ENCODE measurements at places on chromosomes 7 and 10. TPM values are rescaled to one million over a fixed set of nuclear protein-coding genes. Genes with fewer than 3 reads are reported as not detected.

The ZNF680 gene
- total RNA-seq = 21.3 TPM

The ALOX5 gene
- 0.82 TPM for total RNA-seq

The LBX1 gene
- 0.15 TPM for total RNA-seq

The SYT15B gene
- 0.05 TPM for total RNA-seq

The IMPDH1 gene
- total RNA-seq = 114 TPM

The ATP5F1C gene
- total RNA-seq = 189 TPM

The IGF2BP3 gene
- 80.2 TPM for total RNA-seq

The ATOH7 gene
- 0.28 TPM for total RNA-seq

The TMEM184A gene
- total RNA-seq = 9.2 TPM

The ZNF488 gene
- total RNA-seq = 11.8 TPM

The CCDC126 gene
- total RNA-seq = 10.3 TPM

- no peak overlapping the region for H3K4me3 ChIP-seq
- no peaks in the 10 kb centered on the region for H3K4me1 ChIP-seq
- DNase-seq = no peak
- no peaks in the 10 kb centered on the region for H3K27me3 ChIP-seq
- no peaks in the 10 kb centered on the region for H3K36me3 ChIP-seq
Observed at GRCh38 chr7:144787127-144787526, 48.7 kb downstream of the TPK1 start.

DNA sequence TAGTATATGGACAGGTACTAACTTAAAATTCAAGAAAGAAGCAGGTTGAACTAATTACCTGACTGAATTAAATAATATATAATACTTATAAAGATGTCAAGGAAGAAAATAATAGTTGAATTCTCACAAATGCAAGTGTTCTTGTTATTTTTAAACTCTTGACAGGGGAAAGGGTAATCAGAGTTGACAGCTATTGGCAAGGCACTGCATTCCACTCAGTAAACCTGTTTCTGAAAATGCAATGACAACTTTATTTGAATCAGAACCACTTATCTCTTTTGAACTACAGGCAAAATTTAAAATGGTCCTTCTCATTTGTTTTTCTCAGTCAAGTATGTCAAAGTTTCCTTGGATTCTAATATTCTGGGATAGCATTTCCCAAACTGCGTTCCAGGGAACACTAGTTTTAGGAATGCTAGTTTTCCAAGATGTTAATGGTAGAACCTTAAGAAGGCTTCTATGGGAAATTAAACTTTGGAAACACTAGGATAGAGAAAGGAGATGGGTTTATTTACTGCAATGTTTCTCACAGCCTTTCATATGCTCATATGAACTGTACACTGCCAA is 103.7 kb upstream of the LRRN3 start:
- no peaks in the 10 kb centered on the region for H3K4me1 ChIP-seq
- no peak for DNase-seq
- H3K27ac ChIP-seq = no peak overlapping the region
- H3K27me3 ChIP-seq = no peaks in the 10 kb centered on the region

- no peak overlapping the region for H3K27ac ChIP-seq
- H3K36me3 ChIP-seq = no peaks in the 10 kb centered on the region
- no peaks in the 10 kb centered on the region for H3K4me1 ChIP-seq
Observed at GRCh38 chr7:156735851-156736250, 95.3 kb downstream of the RNF32 start.

DNA sequence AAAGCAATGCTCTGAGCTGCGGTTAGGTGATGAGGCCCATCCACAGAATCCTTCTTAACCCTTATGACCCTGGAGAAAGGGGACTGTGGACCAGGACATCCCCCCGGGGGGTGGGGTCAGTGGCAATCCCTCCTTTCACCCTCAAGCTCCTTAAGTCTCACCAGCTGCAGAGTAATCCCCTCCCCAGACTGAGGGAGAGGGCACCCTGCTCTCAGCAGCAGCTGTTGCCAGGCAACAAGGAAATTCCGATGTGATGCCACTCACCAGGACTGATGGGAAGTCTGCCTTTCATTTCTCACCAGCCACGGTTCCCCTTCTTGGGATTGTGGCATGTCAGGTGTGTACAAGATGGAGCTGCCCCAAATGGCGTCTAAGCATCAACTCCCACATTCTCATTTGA is 129.6 kb downstream of the DOCK1 start:
- no peak overlapping the region for H3K4me3 ChIP-seq
- peaks cover 4% of the 10 kb centered on the region for H3K36me3 ChIP-seq
- no peak for DNase-seq
- no peaks in the 10 kb centered on the region for H3K4me1 ChIP-seq
- H3K27me3 ChIP-seq = no peaks in the 10 kb centered on the region
- no peak overlapping the region for H3K27ac ChIP-seq

- no peak overlapping the region for H3K27ac ChIP-seq
- no peaks in the 10 kb centered on the region for H3K4me1 ChIP-seq
- no peak overlapping the region for H3K4me3 ChIP-seq
- H3K27me3 ChIP-seq = no peaks in the 10 kb centered on the region
- H3K36me3 ChIP-seq = no peaks in the 10 kb centered on the region
- DNase-seq = peak; percentile 7
Observed at GRCh38 chr7:14836571-14837189, 65.9 kb downstream of the DGKB start.

DNA sequence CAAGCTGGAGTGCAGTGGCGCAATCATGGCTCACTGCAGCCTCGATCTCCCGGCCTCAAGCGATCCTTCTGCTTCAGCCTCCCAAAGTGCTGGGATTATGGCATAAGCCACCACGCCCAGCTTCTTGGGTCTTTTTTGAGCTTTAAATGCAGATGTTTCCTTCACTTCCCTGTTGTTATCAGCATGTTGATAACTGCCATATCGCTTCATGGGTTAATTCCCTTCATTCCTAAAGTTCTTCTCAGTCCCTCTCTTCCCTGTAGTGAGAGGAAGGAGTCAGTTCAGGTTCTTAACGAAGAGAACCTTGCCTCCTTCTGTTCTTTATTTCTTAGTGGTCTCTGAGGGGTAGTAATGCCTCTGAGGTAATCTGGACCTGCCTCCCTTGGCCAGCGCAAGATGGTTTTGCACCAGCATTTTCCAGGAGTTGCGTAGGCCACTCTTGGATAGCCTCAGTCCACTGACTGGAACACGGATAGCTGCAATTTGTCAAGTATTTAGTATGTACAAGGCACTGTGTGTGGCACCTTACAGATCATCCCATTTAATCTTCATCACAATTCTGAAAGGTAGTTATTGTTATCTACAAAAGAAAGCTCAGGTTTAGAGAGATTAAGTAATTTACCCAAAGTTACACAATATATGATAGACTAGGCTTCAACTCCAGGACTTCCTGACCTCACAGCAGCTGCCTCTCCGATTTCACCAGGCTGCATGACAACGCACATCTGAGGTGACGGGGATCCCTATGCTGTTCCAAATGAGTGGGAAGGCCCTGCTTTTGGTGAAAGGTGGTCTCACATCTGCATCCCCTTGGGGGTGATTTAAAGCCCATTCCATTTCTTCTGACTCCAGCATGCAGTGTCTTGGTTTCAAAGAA is 60.5 kb downstream of the GATA3 start:
- no peaks in the 10 kb centered on the region for H3K4me1 ChIP-seq
- H3K4me3 ChIP-seq = no peak overlapping the region
- no peak overlapping the region for H3K27ac ChIP-seq
- DNase-seq = no peak

DNA sequence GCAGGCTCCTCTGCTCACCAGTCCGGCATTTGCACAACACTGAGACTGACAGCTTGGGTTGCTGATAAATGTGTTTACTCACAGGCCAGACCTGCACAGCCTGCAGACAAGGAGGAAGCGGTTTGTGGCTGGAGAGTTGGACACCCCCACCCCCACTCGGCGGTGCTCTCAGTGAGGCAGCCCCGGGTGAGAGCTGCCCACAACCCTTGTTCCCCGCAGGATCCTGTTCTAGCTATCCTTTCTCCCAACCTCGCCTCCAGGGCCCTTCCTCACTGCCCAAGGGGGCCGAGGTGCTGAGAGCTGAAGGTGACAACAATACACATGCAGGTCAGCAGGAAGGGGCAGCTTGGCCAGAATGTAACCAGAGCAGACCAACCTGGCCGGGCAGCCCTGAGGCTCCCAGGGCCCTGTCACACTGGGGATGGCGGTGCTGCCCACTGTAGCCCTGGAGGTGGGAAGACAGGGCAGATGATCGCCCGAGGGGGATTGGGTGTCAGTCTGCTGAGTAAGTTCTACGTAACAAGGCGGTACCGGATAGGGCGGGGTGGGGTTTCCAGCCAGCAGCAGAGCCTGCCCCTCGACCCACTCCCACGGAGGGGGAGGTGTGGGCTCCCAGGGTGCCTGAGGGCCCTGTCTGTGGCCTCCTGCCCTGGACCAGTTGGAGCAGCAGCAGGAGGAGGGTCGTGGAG is 2.1 kb upstream of the ADAM8 start:
- H3K27ac ChIP-seq = peak overlapping the region; percentile 34
- H3K27me3 ChIP-seq = no peaks in the 10 kb centered on the region
- H3K4me1 ChIP-seq = peaks cover 44% of the 10 kb centered on the region
- no peak for DNase-seq
- no peaks in the 10 kb centered on the region for H3K36me3 ChIP-seq

DNA sequence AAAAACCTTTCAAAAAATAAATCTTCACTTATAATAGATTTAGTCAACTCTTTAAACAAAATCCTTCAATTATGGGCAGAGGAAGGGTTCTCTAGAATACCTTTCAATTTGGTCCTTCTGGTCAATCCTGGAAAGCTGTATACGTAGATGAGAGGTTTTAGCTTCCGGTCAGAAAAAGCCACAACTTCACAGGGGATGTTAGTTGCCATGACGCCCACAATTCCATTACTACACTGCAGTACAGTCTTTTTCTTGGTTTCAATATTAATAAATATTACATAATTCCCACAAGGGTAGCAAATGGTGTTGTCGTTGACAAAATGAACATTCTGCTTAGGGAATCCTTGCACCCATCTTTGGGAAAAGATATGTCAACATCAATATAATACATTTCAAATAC is 1.7 kb downstream of the CFAP43 start:
- no peaks in the 10 kb centered on the region for H3K36me3 ChIP-seq
- H3K27me3 ChIP-seq = peaks cover 6% of the 10 kb centered on the region
- no peak for DNase-seq
- no peak overlapping the region for H3K27ac ChIP-seq
- H3K4me3 ChIP-seq = no peak overlapping the region
- H3K4me1 ChIP-seq = peaks cover 6% of the 10 kb centered on the region

DNA sequence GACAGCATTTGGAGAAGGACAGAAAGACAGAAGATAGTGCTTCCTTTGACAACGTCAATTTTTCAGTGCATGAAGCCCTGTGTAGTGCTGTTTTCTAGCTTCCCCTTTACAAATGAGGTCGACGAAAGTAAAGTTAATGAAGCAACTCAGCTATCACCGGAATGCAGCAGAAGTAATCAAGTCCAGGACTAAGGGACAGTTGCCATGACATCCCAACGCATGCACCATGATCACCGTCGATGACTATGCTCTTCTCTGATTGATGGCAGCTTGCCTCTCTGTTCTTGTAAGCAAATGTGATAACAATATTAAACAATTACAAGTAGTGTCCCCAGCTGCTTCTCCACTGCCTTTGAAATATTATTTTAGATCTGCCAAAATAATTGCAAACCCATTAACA is 205.8 kb downstream of the FRMD4A start:
- H3K27ac ChIP-seq = no peak overlapping the region
- no peak overlapping the region for H3K4me3 ChIP-seq
- DNase-seq = no peak
- no peaks in the 10 kb centered on the region for H3K27me3 ChIP-seq

DNA sequence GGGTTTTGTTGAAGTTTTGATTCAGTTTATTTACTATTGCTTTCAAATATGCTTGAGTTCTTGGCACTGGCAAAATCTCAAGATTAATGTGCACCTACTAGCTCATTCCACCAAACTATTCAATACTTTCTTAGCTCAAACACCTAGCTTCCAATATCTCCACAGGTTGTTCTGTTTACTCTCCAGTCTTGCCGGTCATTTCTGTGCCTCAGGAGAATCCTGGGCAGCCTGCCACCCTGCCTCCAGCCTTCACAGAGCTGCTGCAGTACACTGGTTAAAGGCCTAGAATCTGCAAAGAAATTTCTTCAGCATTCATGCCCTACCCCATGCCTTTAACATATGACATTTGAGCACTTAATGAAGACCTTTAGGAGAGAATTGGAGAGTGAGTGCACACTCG is 4.0 kb upstream of the TMEM106B start:
- no peaks in the 10 kb centered on the region for H3K27me3 ChIP-seq
- H3K36me3 ChIP-seq = peaks cover 4% of the 10 kb centered on the region
- DNase-seq = peak; percentile 17
- H3K4me3 ChIP-seq = no peak overlapping the region
- peak overlapping the region; percentile 80 for H3K27ac ChIP-seq

GRCh38 chr7:92766461-92767003 is 69.8 kb downstream of the CDK6 start:
- peaks cover 53% of the 10 kb centered on the region for H3K4me1 ChIP-seq
- peak overlapping the region; percentile 74 for H3K27ac ChIP-seq
- no peak for DNase-seq
- H3K36me3 ChIP-seq = peaks cover 5% of the 10 kb centered on the region
- H3K27me3 ChIP-seq = no peaks in the 10 kb centered on the region

- no peaks in the 10 kb centered on the region for H3K4me1 ChIP-seq
- no peak overlapping the region for H3K27ac ChIP-seq
- DNase-seq = no peak
- H3K27me3 ChIP-seq = peaks cover 7% of the 10 kb centered on the region
Observed at GRCh38 chr7:150910996-150911422, 58.7 kb downstream of the AOC1 start.

DNA sequence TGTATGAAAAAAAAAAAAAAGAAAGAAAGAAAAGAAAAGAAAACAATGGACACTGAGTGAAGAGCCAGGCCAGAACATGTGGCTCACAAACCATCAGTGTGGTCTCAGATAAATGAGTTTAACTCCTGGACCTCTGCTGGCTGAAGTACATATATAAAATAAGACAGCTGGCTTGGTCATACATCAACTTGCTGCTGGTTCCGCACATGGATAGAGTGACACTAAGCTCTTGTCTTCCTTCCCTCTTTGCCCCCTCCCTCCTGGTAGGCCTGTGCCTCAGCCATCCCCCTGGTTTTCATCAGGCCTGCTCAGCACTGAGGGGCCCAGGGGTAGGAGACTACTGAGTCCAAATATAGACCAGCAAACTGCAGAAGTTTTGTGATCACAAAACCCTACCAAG is 58.1 kb upstream of the DGKI start:
- no peaks in the 10 kb centered on the region for H3K4me1 ChIP-seq
- no peaks in the 10 kb centered on the region for H3K36me3 ChIP-seq
- DNase-seq = no peak
- no peak overlapping the region for H3K27ac ChIP-seq

DNA sequence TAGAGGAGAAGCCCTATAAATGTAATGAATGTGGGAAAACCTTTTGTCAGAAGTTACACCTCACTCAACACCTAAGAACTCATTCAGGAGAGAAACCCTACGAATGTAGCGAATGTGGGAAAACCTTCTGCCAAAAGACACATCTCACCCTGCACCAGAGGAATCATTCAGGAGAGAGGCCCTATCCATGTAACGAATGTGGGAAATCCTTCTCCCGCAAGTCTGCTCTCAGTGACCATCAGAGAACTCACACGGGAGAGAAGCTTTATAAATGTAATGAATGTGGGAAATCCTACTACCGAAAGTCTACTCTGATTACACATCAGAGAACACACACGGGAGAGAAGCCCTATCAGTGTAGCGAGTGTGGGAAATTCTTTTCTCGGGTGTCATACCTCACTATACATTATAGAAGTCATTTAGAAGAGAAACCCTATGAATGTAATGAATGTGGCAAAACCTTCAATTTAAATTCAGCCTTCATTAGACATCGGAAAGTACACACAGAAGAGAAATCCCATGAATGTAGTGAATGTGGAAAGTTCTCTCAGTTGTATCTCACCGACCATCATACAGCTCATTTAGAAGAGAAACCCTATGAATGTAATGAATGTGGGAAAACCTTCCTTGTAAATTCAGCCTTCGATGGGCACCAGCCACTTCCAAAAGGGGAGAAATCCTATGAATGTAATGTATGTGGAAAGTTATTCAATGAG is 18.9 kb downstream of the RBAK start:
- no peak overlapping the region for H3K27ac ChIP-seq
- H3K27me3 ChIP-seq = no peaks in the 10 kb centered on the region
- H3K4me3 ChIP-seq = no peak overlapping the region
- peaks cover 32% of the 10 kb centered on the region for H3K36me3 ChIP-seq
- no peak for DNase-seq

Measured in Panc1 (cell line).